Stimulated activated CD4-positive, alpha-beta T cell treated with anti-CD3 and anti-CD28 coated beads, Interleukin-4, amount 100 ng/mL, for 1 hour (primary cell): ENCODE measurements at places on chromosomes 13 and 19.

DNA sequence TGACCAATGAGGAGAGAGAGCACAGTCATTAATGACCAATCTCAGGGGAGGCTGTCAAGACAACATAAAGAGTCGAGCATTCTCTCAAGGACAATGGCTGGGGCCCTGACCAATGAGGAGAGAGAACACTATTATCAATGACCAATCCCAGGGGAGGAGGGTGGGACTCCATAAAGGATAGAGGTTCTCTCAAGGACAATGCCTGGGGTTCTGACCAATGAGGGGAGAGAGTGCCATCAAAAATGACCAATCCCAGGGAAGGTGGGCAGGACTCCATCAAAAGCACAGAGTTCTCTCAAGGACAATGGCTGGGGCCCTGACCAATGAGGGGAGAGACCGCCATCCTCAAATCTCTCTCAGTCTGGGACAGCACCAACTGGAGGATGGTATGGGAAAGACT lies 3.3 kb upstream of the KLK11 start:
- DNase-seq = no peak

DNA sequence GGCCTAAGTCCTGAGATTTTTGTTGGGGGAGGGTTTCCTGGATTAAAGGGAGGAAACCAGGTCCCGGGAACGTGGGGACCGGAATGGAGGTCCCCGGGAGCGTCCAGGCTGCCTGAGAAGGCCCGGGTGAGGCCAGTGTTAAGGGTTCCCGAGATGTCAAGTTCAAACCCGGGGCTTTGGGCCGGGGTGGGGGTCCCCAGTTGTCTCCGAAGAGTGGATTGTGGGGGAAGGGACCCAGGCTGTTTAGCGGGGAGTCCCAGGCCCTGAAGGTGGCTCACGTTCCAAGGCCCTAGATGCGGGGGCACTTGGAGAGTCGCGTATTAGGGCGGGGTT lies 262 bp downstream of the COX7A1 start:
- DNase-seq = no peak

- DNase-seq = no peak
Observed at GRCh38 chr19:2140138-2140569, 11.2 kb downstream of the AP3D1 start.

GRCh38 chr13:111259058-111259457 lies 61.4 kb upstream of the TEX29 start:
- DNase-seq = no peak

- no peak for DNase-seq
Observed at GRCh38 chr13:110904748-110905147, 10.1 kb downstream of the ANKRD10 start.

DNA sequence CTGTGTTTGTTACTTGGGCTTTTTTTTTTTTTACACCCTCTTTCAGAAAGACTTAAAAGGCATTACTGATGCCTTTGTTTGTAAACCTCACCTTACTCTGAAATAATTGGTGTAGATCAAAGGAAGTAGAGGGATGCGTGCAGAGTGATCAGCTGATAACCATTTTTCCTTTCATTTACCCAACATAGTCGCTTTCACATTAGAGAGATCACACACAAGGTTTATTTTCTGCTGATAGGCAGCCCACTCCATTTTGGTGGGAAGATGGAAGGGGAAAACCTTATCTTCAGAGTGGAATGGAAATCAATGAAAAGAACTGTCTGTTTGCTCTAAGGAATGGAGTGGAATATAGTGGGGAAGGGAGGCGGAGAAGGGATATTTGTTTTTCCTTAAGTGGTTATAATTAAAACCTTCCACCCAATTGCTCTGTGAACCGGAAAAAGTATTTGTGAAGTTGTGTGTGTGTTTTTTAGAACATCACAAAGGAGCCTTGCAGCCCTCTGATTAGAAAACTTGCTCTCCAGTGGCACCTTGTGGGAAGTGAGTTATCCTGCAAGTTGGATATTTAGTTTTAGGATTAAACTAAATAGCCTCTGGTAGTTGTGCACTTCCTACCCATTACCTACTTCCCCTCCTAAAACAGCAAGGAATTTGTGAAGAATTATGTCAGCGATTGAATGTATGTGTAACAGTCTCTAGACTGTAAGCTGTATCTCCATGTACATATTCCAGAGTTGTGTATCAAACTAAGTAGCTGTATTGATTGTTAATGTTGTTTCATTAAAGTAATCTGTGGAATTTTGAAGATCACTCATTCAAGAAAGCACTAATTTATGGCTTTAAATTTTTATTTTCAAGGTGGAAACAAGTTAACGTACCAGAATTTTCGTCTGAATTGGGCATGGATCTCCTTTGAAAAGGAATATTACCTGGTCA lies 76.8 kb downstream of the FREM2 start:
- DNase-seq = no peak

DNA sequence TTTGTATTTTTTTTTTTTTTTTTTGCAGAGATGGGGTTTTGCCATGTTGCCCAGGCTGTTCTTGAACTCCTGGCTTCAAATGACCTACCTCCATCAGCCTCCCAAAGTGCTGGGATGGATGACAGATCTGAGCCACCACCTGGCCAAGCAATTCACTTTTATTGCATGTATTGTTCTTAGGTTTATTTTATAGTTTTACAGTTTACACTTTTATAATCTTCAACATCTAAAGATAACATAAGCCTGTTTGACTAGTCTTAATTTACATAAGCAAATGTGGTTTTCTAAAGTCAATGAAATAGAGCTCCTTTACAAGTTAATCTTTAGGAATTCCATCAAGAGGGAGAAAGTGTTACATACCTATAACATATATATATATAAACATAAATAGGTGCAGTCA lies 9.5 kb upstream of the MPV17L2 start:
- no peak for DNase-seq

- no peak for DNase-seq
Observed at GRCh38 chr19:33812388-33813330, 16.0 kb downstream of the KCTD15 start.

DNA sequence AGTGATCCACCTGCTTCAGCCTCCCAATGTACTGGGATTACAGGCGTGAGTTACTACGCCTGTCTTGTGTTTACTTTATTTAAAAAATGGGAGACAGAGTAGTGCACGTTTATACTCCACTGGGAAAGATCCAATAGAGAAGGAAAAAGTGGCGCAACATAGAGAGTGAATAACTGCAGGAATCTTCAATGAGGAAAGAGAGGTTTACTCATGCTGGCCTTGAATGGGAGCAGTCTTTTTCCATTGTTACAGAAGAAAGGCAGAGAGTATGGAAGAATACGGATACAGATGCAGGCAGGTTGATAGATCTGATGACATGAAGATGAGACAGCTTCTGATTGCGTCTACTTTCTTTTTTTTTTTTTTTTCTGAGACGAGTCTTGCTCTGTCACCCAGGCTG lies 4.6 kb upstream of the WDFY2 start:
- DNase-seq = no peak

DNA sequence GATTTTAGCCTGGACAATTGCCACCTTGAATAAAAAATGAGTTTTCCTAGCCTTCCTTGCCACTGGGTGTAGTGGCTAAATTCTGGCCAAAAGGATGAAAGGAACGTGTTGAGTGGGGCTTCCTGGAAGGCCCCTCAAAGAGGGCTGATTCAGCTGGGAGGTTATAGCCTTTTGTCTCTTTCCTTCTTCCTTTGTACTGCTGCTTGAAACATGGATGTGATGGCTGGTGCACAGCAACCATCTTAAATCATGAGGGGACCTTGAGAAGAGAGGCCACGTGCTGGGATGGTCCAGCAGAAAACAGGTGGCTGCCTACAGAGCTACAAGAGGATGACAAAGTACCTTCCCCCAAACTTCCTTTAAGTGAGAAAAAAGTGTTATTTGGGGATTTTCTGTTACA lies 40.0 kb upstream of the GJB6 start:
- no peak for DNase-seq

- no peak for DNase-seq
Observed at GRCh38 chr19:23779645-23780044, 21.0 kb upstream of the ZNF681 start.

DNA sequence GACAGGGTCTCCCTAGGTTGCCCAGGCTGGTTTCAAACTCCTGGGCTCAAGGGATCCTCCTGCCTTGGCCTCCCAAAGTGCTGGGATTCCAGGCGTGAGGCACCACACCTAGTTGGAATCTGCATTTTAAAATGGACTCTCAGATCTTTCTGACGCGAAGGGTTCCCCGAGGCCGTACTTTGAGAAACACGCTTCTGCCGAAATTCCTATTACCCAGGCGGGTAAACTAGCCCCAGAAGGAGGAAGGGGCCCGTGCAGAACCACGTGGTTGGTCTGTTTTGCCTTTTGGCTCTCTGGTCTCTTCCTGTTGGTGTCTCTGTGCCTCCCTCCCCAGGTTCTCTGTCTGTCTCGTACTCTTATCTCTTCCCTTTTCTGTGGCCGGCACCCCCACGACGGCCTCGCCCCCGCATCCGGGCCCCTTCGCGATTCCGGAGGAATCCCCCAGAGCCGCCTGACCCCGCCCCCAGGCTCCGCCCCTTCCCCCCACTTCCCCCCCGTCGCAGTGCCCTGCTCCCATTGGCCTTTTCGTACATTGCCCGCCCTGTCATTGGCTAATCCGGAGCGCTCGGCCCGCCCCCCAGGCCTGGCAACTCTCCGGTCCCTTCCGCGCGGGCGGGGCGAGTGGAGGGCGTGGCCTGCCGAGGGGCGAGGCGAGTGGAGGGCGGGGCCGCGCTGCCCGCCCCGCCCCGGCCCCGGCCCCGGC lies at the start of gene TNFAIP8L1:
TSS of gene TNFAIP8L1 (plus strand) at position 689 of the 703 bp plus-strand sequence. CDS start 12,354 bp downstream, outside the sequence.
- peak; percentile 99 for DNase-seq

GRCh38 chr13:40401911-40402776 lies 264.3 kb downstream of the FOXO1 start:
- peak; percentile 23 for DNase-seq

DNA sequence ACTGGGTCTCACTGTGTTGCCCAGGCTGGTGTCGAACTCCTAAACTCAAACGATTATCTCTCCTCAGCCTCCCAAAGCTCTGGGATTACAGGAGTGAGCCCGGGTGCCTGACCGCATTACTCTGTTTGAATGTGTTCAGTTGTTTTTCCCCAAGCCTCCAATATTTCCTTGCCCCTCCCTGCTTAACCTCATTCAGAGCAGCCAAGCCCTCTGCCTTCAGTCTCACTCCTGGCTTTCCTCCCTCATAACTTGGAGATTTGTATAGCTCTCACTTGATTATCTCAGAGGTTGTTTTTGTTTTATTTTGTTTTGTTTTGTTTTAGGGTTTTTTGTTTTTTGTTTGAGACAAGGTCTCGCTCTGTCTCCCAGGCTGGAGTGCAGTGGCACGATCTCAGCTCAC lies 11.4 kb downstream of the EPHX3 start:
- no peak for DNase-seq

- peak; percentile 94 for DNase-seq
Observed at GRCh38 chr19:42254850-42255765, at the start of gene ERF. Gene ERF (minus strand): TSS chr19:42255128. CDS start chr19:42254999, 129 bp downstream.
